Lung microvascular endothelial cell (primary cell): ENCODE measurements at places on chromosomes 5 and 9. TPM values are rescaled to one million over a fixed set of nuclear protein-coding genes. Genes with fewer than 3 reads are reported as not detected.

DNA sequence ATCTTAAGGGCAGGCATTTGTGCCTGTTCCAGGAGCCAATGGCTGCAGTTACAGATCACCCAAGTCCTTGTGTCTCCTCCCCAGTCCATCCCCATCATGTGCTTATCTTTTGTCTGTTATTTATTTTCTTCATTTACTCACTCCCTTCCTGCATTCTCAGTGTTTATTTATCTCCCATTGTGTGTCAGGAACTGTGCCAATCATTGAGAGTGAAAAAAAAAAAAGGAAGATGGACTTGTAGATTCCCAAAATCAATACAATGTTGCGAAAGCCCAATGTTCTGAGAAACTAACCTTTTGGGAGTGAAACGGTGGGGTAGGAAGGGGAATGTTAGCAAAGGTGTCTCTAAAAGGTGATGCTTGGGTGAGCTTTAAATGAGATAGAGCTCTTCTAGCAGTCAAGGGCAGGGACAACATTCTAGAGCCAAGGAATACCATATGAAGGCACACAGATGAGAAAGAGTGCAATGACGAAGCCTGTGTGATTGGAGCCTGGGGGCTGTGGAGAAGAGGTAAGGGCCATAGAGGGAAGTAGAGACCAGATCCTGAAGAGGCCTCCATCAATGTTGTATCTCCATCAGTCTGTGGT, 53.0 kb downstream of the CMYA5 start:
- DNase-seq: no peak

DNA sequence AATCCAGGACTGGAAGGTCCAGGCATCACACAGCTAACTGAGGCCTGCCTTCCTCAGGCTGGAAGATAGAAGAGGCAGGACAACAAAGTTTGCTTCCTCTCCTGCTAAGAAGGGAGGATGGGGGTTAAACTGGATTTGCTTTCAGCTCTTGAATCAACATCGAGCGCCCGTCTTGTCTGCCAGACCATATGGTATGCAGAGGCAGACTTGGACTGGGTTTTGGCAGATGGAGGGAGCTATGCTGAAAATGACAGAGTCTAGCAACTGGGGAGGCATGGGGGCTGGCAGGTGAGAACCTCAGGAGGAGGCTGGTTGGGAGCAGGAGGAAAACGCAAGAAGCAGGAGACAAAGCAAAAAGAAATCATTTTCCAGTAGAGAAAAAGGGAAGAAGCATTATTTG, 289.5 kb upstream of the IL12B start:
- DNase-seq: no peak

DNA sequence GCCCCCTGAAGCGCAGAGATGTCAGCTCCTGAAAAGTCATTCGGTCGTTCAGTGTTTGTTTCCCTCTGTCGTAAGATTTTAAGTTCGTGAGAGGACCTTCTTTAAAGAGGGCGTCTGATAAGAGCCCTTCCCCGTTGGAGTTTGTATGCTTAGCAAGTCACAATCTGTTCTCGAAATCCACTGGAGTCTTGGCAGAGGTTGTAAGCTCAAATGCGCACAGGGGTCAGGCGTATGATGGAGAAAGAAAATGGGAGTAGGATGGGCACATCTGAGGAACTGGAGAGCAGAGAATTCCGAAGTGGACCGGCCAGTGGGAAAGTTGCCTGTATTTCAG, 710 bp downstream of the HSD17B4 start:
- peak; percentile 5 for DNase-seq

GRCh38 chr5:122996091-122996490, 40.4 kb downstream of the PPIC start:
- no peak for DNase-seq

DMGDH gene
- total RNA-seq: 0.22 and 0.40 TPM in 2 replicates

F12 gene
- 0.40 and 0.44 TPM in 2 replicates for total RNA-seq

DNA sequence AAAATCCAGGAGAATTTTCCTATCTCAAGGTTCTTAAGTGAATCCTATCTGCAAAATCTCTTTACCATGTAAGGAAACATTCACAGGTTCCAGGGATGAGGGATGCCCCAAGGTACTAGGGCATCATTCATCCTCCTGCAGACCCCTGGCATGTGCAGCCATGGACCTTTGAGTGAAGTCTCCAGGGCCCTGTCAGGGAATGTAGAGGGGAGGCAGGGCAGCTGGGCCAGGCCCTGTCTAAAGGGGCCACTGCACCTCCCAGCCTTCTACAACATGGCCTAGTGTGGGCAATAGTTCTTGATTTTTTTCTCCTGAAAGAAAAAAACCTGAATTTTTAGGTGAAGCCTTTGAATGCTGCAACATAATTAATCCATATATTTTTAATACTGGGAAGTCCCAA, 63.3 kb downstream of the SEMA4D start:
- no peak for DNase-seq

DNA sequence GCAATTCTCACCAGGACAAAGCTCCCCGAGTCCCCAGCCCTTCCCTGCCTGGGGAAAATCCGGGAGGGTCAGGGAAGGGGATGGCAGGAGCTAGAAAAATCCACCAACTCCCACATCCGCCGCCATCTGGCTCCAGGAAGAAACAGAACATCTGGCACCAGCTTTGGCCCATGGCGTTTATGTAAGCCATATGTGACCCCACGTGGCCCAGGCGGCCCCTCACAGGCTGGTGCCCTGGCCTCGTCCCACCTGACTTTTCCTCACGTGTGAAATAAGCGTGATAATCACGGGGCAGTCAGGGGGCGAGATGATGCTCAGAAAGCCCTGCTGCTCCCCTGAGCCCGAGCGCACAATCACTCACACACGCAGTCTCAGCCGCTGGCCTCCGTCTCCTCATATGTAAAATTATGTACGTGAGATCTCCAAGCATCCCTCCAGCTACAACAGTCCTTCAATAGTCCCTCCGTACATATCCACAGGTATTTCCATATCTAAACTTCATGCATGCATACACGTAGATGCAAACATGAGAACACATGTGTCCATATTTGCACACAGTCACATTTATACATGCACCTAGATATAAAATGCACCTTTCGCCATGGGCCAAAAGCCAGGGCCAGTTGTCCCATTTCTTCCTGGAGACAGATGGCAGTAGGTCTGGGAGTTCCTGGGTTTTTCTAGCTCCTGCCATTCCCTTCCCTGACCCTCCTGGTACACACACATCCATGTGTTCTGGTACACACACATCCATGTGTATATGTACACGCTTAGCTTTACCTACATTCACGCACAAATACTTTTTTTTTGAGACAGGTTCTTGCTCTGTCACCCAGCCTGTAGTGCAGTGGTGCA, 28.9 kb downstream of the PLPP7 start:
- no peak for DNase-seq

DNA sequence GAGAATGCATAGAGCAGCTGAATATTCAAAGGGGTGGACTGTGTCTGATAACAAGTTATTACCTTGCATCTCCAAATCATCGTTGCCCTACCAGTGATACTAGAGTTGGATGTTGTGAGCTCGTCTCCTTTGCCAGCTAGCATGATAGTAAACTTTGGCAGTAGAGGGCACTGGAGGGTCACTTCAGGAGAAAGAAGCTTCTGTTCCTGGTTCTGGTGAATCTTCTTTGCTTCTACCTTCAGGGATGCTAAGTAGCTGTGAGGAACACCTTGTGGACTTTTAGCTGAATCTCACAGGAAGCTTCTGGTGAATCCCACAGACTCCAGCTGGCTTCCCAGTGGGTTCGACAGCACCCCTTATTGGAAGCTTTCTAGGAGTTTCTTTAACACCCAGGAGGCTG, 626.6 kb upstream of the SGCD start:
- no peak for DNase-seq

- no peak for DNase-seq
Observed at GRCh38 chr5:159402856-159403255, 72.6 kb upstream of the IL12B start.

- no peak for DNase-seq
Observed at GRCh38 chr9:88355166-88355565, 33.1 kb upstream of the SPIN1 start.

- no peak for DNase-seq
Observed at GRCh38 chr5:81265101-81265500, 32.0 kb downstream of the CKMT2 start.

GRCh38 chr9:82170866-82171265, 182.3 kb downstream of the SPATA31D1 start:
- no peak for DNase-seq

SNCAIP gene
- total RNA-seq: 10.7 and 160 TPM in 2 replicates

- DNase-seq: peak; percentile 89
Observed at GRCh38 chr9:113548221-113549041, 84.9 kb downstream of the RGS3 start.

DNA sequence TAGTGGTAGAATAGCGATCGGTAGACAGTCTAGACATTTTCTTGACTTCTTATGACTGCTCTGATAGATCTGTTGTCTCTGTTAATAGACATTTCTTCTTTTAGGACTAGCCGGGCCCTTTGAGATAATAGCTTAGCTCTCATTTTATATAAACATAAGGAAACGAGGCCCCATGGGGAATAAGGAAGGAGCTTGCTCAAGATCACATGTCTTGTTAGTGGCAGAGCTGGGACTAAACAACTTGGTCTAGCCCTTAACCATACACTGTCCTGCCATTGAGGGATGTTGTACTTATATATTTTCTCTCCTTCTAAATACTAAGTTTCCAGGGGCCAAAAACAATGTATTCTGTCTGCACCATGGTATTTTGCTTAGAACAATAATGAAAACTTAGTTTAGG, 140.0 kb downstream of the GCNT1 start:
- DNase-seq: no peak

GRCh38 chr9:8660383-8660782, 860.8 kb upstream of the DMAC1 start:
- DNase-seq: peak; percentile 39

- peak; percentile 47 for DNase-seq
Observed at GRCh38 chr9:111896942-111897600, 457 bp downstream of the UGCG start.

GRCh38 chr5:93017849-93018248, 563.2 kb downstream of the NR2F1-AS1 start:
- DNase-seq: peak; percentile 1

DNA sequence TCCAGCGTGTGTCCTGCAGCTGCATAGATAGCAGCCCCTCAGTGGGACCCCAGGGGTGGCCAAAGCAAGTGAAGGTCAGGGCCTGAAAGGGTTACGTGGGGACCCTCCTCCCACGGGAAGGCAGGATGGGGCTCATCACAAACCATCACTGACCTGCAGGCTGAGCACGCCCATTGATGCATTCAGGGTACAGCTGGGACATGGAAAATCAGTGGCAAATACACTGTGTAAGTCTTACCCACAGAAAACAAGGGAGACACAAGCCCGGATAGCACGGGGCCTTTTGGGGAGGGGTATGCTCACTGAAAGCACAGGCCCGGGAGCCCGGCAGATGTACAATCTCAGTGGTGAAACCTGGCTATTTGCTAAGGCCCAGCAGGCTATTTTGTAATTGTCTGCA, 49.1 kb downstream of the SEMA4D start:
- DNase-seq: no peak

DNA sequence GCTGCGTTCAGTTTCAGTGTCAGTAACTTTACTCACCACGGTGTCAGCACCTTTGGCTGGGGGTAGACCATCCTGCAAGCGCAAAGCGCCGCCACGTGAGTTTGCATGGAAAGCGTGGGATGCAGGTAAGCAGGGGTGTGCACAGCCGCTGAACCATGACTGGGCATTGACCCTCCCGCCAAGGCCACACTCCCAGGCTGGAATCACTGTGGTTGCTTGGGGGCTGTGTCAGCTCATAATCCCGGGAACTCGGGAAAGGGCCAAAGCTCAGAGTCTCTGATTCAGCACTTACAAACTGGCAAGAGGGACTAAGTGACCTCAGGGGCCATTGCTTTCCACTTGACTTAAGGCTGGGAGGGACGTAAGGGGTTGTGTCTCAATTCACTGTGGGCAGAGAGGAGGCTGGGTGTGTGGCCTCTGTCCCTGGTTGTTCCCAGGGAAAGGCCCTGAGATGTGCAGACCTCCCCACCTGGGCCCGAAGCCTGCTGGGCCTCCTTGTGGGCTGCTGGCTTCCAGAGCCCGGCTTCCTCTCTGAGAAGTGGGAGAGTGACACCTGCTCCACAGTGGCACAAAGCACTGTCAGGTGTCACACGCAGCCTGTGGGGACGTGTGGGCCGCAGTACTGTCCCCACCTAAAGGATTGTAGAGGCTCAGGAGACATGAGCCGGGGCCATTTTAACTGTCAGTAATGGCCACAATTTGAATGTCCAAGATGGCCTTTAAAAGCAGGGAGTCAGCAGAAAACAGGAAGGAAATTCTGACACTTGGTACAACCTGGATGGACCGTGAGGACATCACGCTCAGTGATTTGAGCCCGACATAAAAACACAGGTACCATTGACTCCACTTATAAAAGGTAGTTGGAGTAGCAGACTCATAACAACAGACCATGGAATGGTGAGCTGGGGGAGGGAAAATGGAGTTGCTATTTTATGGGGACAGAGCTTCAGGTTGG, 16.7 kb downstream of the ABO start:
- no peak for DNase-seq
